ENCODE measurements at places on chromosomes 7 and 10.

GRCh38 chr7:6164491-6164890, 107.9 kb downstream of the CYTH3 start:
- no peak overlapping the region for H3K27ac ChIP-seq
- no peaks in the 10 kb centered on the region for H3K27me3 ChIP-seq
- no peaks in the 10 kb centered on the region for H3K4me1 ChIP-seq

GRCh38 chr10:117647306-117647705, 104.8 kb downstream of the EMX2 start:
- H3K27ac ChIP-seq: no peak overlapping the region
- no peak for DNase-seq
- no peaks in the 10 kb centered on the region for H3K27me3 ChIP-seq

- no peak overlapping the region for H3K4me3 ChIP-seq
- H3K4me1 ChIP-seq: no peaks in the 10 kb centered on the region
- no peak overlapping the region for H3K27ac ChIP-seq
- no peaks in the 10 kb centered on the region for H3K36me3 ChIP-seq
Measured at GRCh38 chr10:7913126-7913872, 95.0 kb downstream of the TAF3 start.

DNA sequence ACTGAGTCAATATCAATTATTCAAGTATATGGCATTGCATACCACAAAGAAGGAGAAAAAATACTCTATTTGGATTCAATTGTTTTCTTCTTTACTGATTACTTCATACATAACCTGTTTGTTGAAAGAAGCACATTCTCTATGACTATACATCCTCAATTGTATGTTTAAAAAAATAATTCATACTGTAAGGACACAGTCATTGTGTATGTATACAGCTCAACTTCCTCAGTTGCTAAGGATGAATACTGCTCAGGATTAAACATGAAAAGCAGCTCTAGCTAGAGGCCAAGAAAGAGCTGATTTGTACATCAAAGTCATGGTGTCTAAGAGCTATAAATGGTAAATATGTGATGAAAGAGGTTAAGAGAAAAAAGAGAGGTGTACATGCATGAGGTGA, 15.8 kb upstream of the BPGM start:
- no peak overlapping the region for H3K27ac ChIP-seq
- H3K4me3 ChIP-seq: no peak overlapping the region
- H3K36me3 ChIP-seq: no peaks in the 10 kb centered on the region

DNA sequence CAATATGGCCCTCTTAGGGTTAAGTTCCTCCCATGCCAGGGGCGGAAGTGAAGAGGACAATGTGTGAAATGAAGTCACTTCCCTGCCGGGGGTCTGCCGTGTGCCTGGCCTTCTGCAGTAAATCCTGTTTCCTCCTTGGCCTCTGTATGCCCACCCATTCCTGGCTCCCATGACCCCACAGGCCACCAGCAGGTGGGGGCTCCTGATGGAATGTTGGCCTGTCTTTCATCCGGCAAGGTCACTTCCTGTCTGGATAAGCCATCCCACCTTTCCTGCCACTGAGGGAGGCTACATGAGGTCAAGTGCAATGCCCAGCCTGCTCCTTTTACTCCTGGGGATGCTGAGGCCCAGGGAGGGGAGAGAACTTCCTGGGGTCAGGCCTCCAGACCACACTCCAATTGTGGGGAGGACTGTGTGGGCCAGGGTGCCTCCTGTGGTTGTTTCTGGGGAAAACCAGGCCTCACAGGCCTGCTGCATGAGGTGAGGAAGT, 22.3 kb downstream of the PALD1 start:
- H3K36me3 ChIP-seq: no peaks in the 10 kb centered on the region
- no peaks in the 10 kb centered on the region for H3K27me3 ChIP-seq
- no peak overlapping the region for H3K4me3 ChIP-seq
- no peak overlapping the region for H3K27ac ChIP-seq

- no peak overlapping the region for H3K4me3 ChIP-seq
- no peak overlapping the region for H3K27ac ChIP-seq
- H3K36me3 ChIP-seq: no peaks in the 10 kb centered on the region
- H3K4me1 ChIP-seq: no peaks in the 10 kb centered on the region
- H3K27me3 ChIP-seq: no peaks in the 10 kb centered on the region
- no peak for DNase-seq
Measured at GRCh38 chr7:88396295-88396947, 89.7 kb upstream of the STEAP4 start.

DNA sequence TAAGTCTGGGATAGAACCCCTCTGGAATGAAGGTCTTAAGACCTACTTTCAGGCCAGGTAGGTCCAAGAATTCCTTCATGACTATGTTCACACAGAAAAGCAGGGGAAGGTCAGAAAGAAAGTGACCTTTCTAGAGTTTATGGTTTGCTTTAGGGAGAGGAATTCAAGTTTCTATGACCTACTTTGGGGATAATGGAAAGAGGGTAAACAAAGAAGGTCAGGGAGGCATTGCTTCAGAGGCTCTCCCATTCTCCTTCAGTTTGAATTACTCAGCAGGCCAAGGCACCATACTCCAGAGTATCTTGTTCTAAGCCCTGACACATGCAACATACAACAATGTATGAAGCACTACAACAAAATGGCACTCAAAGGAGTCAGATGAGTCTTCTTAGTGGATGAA, 11.5 kb upstream of the MACC1 start:
- H3K4me3 ChIP-seq: no peak overlapping the region
- no peaks in the 10 kb centered on the region for H3K27me3 ChIP-seq
- DNase-seq: no peak
- peaks cover 5% of the 10 kb centered on the region for H3K4me1 ChIP-seq
- H3K27ac ChIP-seq: no peak overlapping the region

GRCh38 chr7:137715121-137715520, 131.7 kb downstream of the DGKI start:
- H3K27me3 ChIP-seq: peaks cover 6% of the 10 kb centered on the region
- no peaks in the 10 kb centered on the region for H3K36me3 ChIP-seq
- H3K4me3 ChIP-seq: no peak overlapping the region
- no peak for DNase-seq
- no peaks in the 10 kb centered on the region for H3K4me1 ChIP-seq

GRCh38 chr10:95550073-95550672, 11.0 kb downstream of the SORBS1 start:
- H3K27me3 ChIP-seq: no peaks in the 10 kb centered on the region
- H3K4me1 ChIP-seq: peaks cover 11% of the 10 kb centered on the region
- no peak for DNase-seq
- no peak overlapping the region for H3K4me3 ChIP-seq
- no peak overlapping the region for H3K27ac ChIP-seq

GRCh38 chr10:91521439-91521838, 111.3 kb downstream of the HECTD2 start:
- H3K36me3 ChIP-seq: no peaks in the 10 kb centered on the region
- H3K4me3 ChIP-seq: no peak overlapping the region
- peaks cover 10% of the 10 kb centered on the region for H3K4me1 ChIP-seq
- H3K27me3 ChIP-seq: no peaks in the 10 kb centered on the region
- H3K27ac ChIP-seq: no peak overlapping the region

- 0 out of 2 replicates have a peak, but pooled peaks cover 6% of the 10 kb centered on the region for H3K36me3 ChIP-seq
- H3K27ac ChIP-seq: no peak overlapping the region
- H3K27me3 ChIP-seq: no peaks in the 10 kb centered on the region
- no peaks in the 10 kb centered on the region for H3K4me1 ChIP-seq
- no peak overlapping the region for H3K4me3 ChIP-seq
Measured at GRCh38 chr10:11478807-11479206, 132.6 kb downstream of the USP6NL start.

- no peaks in the 10 kb centered on the region for H3K27me3 ChIP-seq
- no peak overlapping the region for H3K4me3 ChIP-seq
Measured at GRCh38 chr10:92068900-92069299, 145.3 kb downstream of the BTAF1 start.

DNA sequence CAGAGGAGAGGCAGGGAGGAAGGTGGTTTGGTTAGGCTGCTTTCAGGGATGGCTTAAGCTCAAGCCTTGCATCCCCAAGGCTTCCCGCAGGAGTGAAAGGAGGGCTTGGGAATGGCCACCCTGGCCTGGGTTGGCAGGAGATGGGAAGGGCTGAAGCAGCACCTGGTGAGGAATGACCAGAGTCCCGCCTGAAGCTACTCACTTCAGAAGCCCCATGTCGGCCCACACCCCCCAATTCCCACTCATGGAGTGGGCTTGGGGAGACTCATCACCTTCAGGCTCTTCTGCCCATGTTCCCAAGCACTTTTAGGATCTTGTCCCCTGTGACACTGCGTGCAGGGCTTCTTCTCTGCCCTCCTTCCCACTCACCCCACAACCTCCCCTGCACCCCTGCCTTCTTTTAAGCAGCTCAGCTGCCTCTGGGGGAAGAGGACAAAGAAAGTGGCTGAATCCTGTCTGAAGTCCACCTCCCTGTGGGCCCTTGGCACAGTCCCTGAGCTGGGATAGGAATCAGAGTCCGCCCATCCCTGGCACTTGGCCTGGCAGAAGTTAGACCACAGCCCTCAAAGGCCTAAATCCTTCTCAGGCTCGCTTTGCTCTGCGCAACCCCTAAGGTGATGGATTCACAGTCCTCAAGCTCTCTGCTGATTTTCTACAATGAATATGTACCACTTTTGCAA, 16.5 kb downstream of the RGR start:
- no peaks in the 10 kb centered on the region for H3K36me3 ChIP-seq
- H3K4me3 ChIP-seq: no peak overlapping the region
- H3K27ac ChIP-seq: no peak overlapping the region
- H3K4me1 ChIP-seq: peaks cover 12% of the 10 kb centered on the region
- no peaks in the 10 kb centered on the region for H3K27me3 ChIP-seq

DNA sequence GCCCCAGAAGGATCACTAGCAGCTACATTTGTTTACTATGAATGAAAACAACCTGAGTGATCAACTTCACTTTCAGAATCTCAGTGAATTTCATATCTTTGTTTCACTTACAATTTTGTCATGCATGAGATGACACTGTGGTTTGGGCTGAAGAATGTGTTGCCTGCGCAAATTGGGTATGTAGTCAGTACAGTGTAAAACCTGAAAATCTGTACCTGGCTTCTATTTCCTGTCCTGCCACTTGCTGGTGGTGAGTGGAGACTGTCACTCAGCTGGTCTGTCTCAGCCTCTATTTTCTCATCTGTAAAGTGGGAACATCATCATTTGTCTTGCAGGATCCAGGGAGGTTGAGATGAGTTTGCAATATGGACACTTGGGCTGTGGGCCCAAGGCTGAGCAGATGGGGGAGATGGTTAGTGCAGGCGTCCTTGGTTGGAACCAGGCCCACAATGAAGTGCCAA, 118.0 kb downstream of the WDFY4 start:
- H3K4me1 ChIP-seq: no peaks in the 10 kb centered on the region
- no peak for DNase-seq
- H3K4me3 ChIP-seq: no peak overlapping the region
- H3K36me3 ChIP-seq: no peaks in the 10 kb centered on the region
- no peaks in the 10 kb centered on the region for H3K27me3 ChIP-seq
- H3K27ac ChIP-seq: no peak overlapping the region

DNA sequence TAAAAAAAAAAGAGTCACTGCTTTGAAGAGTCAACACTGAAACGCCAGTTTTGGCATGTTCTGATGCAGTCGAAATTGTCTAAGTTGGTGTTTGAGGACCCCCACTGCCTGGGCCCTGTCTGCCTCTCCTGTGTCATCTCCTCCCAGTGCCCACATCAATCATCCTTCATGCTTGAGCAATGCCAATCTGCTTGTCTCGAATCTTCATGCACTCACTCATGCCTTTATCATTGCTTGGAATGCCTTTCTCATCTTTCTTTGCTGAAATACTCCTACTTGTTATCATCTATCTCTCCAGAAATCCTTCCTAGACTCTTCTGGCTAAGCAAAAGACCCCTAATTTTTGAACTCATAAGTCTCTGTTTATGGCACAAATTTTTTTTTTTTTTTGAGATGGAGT, 42.1 kb upstream of the PLPP4 start:
- no peaks in the 10 kb centered on the region for H3K36me3 ChIP-seq
- no peak overlapping the region for H3K4me3 ChIP-seq
- no peaks in the 10 kb centered on the region for H3K4me1 ChIP-seq

GRCh38 chr10:60073397-60073780, 167.0 kb upstream of the CCDC6 start:
- no peak overlapping the region for H3K4me3 ChIP-seq
- no peaks in the 10 kb centered on the region for H3K4me1 ChIP-seq
- H3K27me3 ChIP-seq: no peaks in the 10 kb centered on the region
- no peak overlapping the region for H3K27ac ChIP-seq
- no peak for DNase-seq
- no peaks in the 10 kb centered on the region for H3K36me3 ChIP-seq

DNA sequence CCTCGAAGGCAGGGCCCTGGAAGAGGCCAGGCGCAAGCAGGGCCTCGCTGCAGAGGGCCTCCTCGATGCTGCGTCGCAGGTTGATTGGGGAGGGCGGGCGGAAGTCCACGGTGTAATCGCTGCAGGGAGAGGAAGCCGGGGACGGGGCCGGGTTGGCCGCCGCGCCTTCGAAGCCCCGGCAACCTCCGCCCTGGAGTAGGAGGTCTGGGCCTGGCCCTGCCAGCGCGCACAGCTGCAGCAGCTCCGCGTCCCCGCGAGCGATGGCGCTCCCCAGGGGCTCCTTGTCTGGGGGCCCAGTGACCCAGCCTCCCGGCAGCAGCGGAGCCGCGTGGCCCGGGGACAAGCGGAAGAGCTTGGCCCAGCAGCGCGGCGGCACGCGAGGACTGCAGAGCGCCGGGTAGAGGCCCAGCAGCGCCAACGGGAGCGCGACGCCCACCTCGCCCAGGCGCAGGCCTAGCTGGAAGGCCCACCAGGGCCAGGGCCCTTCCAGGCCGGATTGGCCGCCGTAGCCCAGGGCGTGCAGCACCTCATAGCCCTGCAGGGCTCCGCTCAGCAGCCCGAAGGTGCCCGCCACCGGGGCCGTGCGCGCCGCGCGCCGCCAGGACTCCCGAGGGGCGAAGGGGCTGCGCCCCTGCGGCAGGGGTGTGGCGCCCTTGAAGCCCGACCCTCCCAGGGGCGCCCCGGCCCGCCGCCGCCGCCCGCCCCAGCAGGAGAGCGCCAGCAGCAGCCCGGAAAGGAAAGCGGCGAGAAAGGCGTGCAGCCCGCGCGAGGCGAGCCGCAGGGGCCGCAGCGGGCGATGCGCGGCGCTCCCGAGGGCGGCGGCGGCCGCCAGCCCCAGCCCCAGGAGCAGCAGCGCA, 7.8 kb upstream of the RBM28 start:
- no peaks in the 10 kb centered on the region for H3K36me3 ChIP-seq
- no peak overlapping the region for H3K27ac ChIP-seq
- DNase-seq: no peak
- H3K4me1 ChIP-seq: peaks cover 8% of the 10 kb centered on the region

- no peak overlapping the region for H3K4me3 ChIP-seq
- no peaks in the 10 kb centered on the region for H3K36me3 ChIP-seq
- H3K27me3 ChIP-seq: no peaks in the 10 kb centered on the region
- DNase-seq: no peak
- H3K27ac ChIP-seq: no peak overlapping the region
- H3K4me1 ChIP-seq: peaks cover 37% of the 10 kb centered on the region
Measured at GRCh38 chr10:95225136-95225535, 31.1 kb downstream of the ACSM6 start.

- DNase-seq: no peak
- H3K36me3 ChIP-seq: no peaks in the 10 kb centered on the region
- no peaks in the 10 kb centered on the region for H3K27me3 ChIP-seq
- H3K4me1 ChIP-seq: no peaks in the 10 kb centered on the region
Measured at GRCh38 chr10:1625731-1626130, 111.6 kb downstream of the ADARB2 start.

GRCh38 chr10:61338146-61338545, 115.0 kb downstream of the TMEM26 start:
- no peaks in the 10 kb centered on the region for H3K36me3 ChIP-seq
- H3K4me3 ChIP-seq: no peak overlapping the region
- DNase-seq: no peak
- H3K27ac ChIP-seq: no peak overlapping the region
- no peaks in the 10 kb centered on the region for H3K27me3 ChIP-seq

All from SJCRH30 (cell line).